Fibroblast of skin of right biceps (primary cell): ENCODE measurements at places on chromosomes 16 and 17.

DNA sequence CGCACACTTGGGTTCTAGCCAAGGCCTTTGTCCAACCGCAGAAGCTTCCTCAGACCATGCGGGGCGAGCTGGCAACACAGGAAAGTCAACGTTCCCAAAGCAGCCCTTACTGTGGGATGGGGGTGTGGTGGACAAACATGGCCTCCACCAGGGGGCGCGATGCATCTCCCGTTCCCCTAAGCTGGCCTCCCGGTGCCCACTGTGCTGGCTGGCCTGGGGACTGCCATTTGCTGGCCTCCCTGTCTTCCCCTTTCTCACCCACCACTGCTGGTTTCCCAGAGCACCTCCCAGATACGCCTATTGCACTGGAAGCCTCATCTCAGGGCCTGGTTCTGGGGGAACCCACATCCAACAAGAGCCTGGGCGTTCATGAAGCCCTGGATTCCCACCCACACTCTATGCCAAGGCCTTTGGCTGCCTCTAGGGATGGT lies 145.3 kb downstream of the IRF8 start:
- DNase-seq = peak; percentile 35

DNA sequence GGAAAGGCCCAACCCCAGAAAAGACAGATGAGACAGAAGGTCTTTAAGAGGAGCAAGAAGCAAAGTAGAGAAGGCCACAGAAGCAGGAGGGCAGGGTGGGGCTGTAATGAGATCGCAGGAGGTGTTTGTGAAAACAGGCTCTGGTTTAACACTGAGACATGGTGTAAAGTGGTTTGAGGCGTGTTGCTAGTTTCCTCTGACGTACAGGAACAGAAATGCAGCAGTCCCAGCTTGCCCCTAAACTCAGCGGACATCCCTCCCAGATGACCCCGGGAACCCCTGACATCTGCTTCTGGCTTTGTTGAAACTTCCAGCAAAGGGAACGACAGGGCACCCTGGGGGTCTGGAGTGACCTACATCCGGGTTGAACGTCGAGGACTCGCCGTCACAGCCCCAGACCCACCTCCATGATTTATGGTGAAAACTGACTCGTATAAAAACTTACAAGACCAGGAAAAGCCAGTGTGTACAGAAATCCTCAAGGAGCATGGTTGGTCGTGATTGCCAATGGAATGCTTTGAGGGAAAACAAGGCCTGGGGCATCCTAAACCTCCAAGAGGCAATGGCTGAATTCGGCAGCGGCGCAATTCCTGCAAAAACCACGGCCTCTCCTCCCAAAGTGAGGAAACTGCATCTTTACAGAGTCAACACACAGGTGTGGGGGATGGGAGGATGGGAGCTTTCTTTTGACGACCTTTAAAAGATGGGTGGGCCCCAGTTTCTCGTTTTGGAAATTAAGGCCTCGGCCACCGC lies 25.8 kb downstream of the LITAF start:
- DNase-seq = no peak

DNA sequence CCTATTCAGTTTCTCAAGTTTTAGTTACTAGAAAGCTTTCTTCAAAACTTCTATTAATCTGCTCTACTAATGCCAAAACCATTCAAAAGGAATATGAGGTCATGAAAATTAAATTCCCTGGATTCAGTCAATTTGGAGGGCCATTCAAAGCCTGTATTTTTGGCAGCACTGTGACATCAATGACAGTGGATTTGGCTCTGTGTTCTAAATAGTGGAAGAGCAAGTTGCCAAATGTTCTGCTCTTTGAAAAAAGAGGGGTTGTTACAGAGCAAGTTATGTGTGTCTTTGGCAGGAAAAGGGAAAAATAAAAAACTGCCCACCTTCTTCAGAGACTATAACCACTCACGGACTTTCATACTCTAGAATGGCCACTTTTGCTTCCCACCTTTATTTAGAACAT lies 3.2 kb upstream of the C16orf46 start:
- no peak for DNase-seq

GRCh38 chr17:2462481-2462880 lies 49.2 kb downstream of the METTL16 start:
- no peak for DNase-seq

DNA sequence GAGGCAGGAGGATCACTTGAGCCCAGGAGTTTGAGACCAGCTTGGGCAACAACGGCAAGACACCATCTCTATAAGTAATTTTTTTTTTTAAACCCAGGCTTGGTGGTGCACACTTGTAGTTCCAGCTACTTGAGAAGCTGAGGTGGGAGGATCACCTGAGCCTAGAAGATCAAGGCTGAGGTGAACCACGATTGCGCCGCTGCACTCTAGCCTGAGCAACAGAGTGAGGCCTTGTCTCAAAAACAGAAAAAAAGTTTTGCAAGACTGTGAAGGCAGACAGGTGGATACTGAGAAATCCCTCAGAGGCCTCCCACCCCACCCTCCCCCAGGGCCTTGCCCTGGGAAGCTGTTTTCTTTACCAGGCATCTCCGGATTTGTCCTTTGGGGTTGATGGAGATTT lies 125.4 kb downstream of the MGAT5B start:
- no peak for DNase-seq

DNA sequence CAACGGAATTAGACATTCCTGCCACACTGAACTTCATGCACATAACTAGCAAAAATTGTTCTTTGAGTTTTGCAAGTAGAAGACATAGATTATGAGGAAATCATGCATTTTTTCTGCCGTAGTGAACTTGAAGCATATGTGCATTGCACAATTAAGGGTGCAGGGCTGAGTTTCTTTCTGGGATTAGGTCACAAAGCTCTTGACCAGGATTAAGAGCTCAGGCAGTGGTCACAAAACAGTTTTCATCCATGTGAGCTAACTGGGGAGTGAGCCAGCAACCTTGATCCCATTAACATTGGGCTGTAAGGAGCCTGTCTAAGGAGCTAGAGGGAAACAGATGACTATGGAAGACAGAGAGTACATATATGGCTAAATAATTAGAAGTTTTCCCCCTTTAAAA lies 143.7 kb downstream of the PMP22 start:
- peak; percentile 45 for DNase-seq

DNA sequence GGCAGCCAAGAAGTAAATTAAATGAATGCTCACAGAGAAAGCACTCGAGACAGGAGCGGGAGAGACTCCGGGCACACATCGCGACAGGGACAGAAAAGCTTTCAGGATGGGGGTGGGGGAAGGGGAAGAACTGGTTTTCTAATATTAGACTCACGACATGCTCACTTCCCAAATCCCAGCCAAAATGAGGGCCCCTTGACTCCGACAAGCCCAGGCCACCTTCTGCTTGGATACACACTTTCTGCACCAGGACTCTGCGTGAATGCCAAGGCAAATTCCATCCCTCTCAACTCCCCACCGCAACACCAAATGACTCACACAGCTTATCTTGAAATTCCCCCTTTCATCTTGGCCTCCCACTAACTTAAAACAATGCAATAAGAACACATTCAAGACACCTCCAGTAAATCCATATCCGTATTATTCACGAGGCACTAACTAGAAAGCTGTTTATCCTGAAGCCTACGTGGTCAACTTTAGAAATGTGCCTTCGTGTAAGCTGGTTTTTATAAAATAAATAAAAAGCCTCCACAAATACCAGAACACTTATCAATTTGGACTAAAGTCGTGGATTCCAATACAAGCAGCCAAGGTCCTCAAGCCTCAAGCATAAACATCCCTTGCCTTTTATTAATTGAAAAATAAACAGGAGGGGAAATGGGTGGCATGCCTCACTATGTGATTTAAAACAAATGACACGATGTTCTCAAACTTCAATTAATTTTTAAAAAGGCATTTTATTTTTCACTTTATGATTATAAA lies 46.1 kb downstream of the NXN start:
- peak; percentile 97 for DNase-seq

DNA sequence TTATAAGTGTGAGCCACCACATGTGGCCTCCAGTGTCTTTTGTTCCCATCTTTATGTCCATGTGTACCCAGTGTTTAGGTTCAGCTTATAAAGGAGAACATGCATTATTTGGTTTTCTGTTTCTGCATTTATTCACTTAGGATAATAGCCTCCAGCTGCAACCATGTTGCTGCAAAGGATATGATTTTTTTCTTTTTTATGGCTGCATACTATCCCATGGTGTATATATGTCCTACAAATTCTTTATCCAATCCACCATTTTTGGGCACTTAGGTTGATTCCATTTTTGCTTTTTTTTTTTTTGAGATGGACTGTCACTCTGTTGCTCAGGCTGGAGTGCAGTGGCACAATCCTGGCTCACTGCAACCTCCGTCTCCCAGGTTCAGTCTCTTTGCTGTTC lies 32.9 kb downstream of the ATAD5 start:
- no peak for DNase-seq

- no peak for DNase-seq
These were observed 68.6 kb downstream of the SEC14L1 start for GRCh38 chr17:77209330-77209748.

- no peak for DNase-seq
These were observed 9.5 kb downstream of the TBX21 start for GRCh38 chr17:47742319-47743181.

- no peak for DNase-seq
These were observed 16.4 kb upstream of the SLC6A4 start for GRCh38 chr17:30251931-30252330.

DNA sequence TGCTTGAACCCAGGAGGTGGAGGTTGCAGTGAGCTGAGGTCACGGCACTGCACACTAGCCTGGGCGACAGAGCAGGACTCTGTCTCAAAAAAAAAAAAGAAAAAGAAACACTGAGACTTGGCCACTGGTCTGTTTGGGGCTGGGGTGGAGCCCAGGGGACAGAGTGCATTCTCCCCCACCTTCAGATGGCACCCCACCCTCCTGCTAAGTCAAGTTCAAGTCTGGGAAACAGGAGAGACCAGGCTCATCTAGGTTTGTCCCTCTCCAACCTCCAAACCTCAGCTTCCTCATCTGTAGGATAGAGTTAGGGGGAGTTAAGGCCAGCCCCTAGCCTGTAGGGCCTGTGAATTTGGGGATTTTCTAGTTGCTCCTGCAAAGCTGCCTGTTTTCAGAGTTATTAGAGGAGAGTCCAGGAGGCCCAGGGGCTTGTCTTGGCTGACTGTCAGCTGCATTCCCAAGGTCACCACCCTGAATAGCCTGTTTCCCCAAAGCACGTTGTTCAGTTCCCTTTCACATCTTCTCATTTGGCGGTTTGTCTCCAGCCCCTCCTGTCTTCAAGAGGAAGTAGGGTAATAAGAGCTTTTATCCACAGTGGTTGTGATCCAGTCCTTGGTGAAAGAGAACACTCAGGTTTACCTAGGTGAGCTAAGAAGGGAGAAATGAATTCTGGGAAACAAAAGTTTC lies 2.2 kb downstream of the MT3 start:
- no peak for DNase-seq

DNA sequence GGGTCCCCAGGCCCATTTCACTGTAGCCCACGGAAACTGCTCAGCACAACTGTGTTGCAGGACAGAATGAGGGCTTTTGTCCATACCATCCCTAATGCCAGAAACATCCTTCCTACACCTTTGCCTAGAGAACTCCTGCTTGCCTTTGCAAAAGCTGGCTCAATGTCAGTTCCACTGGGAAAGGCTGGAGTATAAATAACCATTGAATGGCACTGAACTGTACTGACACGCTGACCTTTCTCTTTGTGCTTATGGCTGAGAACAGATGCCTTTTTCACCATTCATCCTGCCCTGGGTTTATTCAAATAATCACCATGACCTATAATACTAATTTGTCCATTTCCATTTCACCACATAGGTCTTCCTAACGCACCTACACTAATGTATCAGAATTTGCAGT lies 300.3 kb downstream of the XYLT1 start:
- DNase-seq = no peak

DNA sequence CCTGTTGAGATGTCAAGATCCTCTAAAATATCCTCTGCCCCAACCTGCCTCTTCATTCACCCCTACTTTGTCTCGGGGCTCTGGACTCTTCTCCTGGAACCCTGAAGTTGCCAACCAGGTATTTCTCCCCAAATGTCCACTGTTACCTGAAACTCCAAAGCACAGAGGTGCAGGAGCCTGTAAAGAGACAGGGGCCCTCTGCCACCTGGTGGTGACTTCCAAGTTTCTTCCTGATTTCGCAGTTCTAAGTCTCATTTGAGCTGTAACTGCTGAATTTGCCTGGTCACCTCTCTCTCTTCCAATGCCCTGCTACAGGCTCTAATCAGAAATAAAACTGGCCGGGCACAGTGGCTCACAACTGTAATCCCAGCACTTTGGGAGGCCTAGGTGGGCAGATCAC lies 77.1 kb upstream of the RCVRN start:
- no peak for DNase-seq

GRCh38 chr17:45388604-45389325 lies 43.9 kb downstream of the ARHGAP27 start:
- DNase-seq = peak; percentile 48

- no peak for DNase-seq
These were observed 68.6 kb downstream of the EMP2 start for GRCh38 chr16:10511829-10512228.

GRCh38 chr16:74186561-74186971 lies 110.0 kb upstream of the PSMD7 start:
- peak; percentile 94 for DNase-seq

DNA sequence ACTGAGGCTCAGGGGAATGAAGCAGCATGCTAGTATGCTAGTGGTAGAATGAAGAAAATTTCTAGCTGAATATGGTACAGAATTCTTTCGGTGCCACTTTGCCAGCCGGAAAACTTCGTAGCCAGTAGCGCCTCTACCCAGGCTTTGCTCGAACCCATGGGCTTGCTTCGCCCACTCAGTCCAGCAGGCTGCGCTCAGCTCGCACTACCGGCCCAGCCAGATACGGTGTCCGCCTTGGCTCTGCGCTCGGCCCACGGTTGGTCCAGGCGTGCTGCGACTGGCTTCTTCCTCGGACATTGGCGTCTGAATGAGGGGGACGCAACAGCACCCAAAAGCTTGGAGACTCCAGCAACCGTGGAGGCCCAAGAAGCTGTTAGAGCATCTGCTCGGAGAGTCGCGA lies 372.5 kb upstream of the CDH8 start:
- no peak for DNase-seq

DNA sequence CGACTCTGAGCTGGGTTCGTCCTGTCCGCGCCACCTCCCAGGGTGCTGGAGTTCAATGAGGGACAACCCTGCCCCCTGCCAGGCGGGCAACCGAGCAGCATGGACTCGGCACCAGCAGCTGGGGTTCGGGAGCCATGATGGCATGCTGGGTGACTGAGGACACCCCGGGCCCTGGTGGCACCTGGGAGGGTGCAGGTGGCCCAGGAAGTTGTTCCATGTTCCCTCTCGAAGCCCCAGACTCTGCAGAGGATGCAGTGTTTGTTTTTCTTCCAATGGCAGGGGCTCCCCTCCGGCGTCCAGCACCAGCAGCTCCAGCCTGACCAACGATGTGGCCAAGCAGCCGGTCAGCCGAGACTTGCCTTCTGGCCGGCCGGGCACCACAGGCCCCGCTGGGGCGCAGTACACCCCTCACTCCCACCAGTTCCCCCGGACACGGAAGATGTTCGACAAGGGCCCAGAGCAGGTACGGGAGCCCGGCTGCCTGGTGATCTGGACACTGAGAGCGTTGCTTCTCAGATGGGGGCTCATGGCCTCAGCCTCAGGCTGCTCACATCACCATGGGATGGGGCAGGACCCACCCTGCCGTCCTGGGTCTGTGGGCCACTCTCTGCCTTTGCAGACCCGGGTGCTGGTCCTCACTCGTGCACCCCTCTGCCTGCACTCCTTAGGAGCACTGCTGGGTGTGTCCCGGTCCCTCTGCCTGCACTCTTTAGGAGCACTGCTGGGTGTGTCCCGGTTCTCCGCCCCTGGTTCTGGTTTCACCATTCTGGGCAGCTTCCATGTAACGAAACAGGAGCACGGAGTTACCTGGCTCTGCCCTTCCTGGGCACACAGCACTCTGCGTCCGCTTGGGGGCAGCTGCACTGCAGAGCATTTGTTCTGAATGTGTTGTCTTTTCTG lies 68.2 kb upstream of the CHMP6 start:
- DNase-seq = no peak
